Colonic mucosa (tissue), 4 donors: ENCODE measurements at places on chromosomes 4 and X.

GRCh38 chr4:147991543-147992283 lies 259.8 kb downstream of the ARHGAP10 start:
- no peak for DNase-seq

- no peak for DNase-seq
Measured at GRCh38 chrX:41313419-41313818, 20.5 kb upstream of the DDX3X start.

- DNase-seq, result no peak
Measured at GRCh38 chr4:2483237-2483636, 14.3 kb downstream of the RNF4 start.

GRCh38 chr4:30586850-30587249 lies 133.3 kb upstream of the PCDH7 start:
- no peak for DNase-seq

GRCh38 chr4:185695743-185696142 lies 116.3 kb downstream of the SORBS2 start:
- DNase-seq, result no peak

GRCh38 chrX:113629326-113629725 lies 788.7 kb upstream of the AMOT start:
- no peak for DNase-seq

DNA sequence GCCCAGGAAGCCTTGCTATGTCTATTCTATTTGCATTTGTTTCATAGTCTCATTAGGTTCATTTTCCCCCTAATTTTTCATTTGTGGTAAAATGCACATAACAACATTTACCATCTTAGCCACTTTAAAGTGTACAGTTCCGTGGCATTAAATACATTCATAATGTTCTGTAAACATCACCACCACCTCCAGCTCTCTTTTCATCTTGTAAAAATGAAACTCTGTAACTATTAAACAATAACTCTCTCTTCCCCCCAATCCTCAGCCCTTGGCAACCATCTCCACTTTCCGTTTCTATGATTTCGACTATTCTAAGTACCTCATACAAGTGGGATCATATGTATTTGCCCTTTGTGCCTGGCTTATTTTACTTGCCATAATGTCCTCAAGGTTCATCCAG lies 19.9 kb downstream of the ARHGEF38 start:
- no peak for DNase-seq

DNA sequence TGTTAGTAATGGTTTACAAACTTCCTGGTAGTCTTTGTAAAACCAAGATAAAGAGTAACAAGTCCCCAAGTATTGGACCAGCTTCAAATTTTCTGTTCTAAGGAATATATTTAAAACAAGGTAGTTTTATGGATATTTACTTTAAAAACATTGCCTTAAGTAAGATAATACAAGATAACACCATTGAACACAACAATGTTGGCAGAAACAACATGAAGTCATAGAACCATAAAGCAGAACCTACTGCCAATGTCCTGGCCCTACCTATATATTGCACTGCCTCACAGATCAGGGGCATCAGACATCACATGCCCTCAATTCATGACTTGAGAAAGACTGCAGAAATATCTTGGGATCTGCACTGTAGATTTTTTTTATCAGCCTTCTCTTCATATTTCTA lies 1176.2 kb downstream of the PCDH7 start:
- DNase-seq, result no peak

DNA sequence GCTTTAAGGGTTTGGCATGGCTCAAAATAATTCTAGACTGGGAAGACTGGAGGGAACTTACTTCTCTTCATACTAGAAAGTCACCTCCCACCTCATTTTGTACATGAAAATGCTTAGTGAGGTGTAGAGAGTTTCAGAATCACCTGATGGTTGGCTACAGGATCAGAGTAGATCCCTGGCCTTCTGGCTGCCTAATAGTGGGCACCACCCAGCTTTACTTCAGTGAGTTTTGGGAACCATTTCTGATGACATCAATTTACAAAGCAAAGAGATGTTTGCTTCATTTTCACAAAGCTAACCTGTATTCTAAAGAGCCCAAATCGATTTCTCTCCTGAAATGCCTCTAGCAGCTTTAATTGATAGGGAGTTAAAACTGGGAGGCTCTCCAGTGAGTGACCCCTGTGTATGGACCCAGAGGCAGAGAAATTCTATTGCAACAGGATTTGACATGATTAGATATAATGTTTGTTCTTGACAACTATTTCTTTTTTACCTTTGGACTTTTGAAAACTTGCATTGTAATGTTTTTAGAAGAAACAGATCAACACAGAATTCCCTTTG lies 180.5 kb downstream of the PTTG2 start:
- no peak for DNase-seq

DNA sequence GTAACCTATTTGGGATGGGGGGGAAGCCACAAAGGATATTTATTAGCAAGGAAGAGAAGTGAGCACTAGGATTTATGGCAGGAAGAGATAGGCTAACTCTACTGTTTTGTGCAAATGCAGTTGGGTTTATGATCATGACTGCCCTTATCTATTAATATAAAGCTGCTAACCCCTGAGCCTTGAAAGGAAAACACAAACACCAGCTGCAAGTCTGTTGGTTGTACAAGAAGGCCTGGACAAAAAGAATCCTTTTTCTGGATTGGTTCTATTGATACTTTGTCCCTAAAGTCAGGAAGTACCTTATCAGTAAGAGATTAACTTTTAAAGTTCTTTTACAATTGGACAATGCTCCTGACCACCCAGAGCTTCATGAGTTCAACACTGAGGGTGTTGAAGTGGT lies 188.8 kb downstream of the LRBA start:
- no peak for DNase-seq

- no peak for DNase-seq
Measured at GRCh38 chr4:169615467-169616106, 3.2 kb upstream of the NEK1 start.

- peak; percentile 75 for DNase-seq
Measured at GRCh38 chr4:52545099-52546069, 113.7 kb downstream of the USP46 start.

- DNase-seq, result no peak
Measured at GRCh38 chr4:176967586-176967985, 174.9 kb upstream of the VEGFC start.

- DNase-seq, result no peak
Measured at GRCh38 chrX:34565981-34566380, 91.1 kb downstream of the TMEM47 start.

- DNase-seq, result no peak
Measured at GRCh38 chr4:123606946-123607542, 210.4 kb downstream of the SPRY1 start.

DNA sequence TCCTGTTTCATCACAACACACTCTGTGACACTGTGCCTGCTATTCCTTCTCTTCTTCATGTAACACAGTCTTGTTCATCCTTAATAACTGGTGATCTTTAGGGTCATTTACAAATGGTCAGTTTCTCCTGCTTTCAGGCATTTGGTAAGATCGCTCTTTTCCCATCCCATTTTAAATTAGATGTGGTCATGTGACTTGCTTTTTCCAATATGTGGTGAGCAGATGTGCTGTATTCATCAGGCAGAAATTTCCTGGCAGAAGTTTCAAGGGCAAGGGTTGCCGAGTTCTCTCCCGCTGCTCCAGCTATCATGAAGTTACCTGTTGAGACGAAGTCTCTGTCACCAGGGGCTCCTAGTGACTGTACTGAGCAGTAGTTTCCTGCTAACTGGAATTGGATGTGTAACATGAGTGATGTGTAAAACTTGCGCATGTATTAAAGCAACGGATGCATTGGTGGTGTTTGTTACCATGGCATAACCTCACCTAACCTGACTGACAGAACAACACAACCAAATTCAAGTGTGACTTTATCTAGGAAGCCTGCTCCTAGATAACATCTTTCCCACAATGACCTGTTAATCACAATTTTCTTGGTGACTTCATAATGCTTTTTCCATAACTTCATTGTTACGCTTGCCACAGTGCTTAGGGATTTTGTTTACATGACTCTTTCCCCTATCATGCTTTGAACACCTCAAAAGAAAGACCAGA lies 29.5 kb upstream of the BMPR1B start:
- no peak for DNase-seq

DNA sequence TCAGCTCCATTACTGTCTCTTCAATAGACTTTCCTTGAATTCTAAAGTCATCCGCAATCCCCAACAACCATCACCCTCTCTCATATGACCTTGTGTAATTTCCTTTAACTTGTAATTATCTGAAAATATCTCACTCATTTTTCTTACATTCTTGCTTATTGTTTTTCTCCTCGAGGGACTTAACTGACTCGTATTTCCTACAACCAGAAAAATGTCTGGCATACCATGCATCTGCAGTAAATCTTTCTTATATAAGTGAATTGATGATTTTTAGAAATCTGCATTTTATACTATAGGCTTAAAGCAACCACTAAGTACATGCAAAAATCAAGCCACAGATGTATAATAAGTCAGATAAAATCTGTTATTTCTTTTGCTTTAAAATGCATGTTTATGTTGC lies 276.7 kb downstream of the UNC5C start:
- no peak for DNase-seq

DNA sequence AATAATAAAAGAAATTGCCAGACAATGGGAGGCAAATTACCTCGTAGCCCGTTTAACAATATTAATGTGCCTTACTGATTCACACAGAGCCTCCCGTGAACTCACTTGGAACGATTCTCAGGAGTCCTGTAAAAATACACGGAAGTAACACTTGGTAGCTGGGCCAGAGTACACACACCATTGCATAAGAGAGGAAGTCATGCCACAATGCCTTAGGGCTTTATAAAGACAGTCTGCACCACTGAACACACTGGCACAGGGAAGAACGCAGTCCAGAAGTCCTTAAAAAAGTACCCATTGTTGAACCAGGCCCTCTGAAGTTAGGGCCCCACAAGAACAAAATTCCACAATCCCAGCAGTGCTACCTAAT lies 15.1 kb downstream of the SLC2A9 start:
- DNase-seq, result peak; percentile 78

GRCh38 chr4:19844446-19844845 lies 407.3 kb upstream of the SLIT2 start:
- no peak for DNase-seq

GRCh38 chrX:154519389-154519788 lies 3.4 kb upstream of the FAM3A start:
- DNase-seq, result no peak

DNA sequence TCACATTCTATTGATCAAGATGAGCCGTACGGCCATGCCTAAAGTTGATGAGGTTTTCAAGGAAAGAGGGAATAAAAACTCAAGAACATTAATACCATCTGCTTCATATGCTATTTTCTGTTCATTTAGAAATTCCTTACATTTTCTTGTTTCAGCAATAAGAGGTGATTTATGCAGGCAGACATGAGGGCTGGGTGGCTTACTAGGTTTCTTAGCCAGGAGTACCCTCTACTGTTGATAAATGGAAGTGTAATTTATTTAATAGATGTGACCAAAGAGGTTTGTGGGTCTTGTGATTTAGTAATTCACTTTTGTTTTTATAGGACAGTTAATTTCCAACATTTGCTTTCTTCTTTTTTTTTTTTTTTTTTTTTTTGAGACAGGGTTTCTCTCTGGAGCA lies 6.4 kb upstream of the SMIM9 start:
- DNase-seq, result no peak

DNA sequence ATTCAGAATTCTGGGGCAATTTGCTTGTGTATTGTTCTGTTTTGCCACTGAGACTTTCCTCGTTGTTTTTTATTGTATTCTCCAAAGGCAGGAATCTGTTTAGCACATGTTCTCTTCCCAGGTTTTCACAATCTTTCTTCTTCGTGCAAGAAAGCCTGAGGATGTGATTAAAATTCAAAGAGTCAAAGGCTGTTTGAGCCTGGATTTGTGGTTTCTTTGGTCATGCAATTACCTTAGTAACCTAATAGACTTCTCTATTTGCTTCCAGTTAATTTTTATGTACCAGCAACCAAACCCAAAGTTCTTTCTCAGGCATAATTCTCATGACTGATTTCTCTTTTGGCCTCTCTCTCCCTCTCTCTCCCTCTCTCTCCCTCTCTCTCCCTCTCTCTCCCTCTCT lies 1420.1 kb upstream of the TENM3 start:
- DNase-seq, result no peak

DNA sequence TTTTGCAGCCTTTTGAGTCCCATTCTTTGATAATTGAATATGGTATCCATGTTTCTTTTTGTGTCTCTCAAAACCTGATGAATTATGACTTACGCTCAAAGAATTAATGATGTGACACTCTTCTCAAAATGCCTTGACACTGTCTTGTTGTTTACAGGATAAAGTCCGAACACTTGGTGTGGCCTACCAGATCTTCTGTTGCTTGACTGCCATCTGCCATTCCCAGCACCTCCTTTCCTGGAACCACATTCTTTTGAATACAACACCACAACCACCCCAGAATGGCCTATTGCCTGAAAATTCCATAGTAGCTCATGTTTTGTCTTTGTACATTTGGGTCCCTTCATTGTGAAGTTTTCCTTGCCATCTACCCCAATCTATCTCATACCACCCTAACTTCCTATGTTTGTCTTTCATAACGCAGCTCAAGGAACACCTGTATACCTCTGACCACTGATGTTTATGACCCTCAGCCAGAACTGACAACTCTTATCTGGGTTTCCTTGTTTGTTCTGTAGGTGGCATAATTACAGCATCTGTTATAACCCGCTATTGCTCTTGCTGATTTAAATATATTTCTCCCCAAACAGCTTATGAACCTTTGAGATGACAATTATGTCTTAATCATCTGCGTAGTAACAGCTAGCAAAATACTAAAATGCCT lies 991.3 kb downstream of the RAB28 start:
- peak; percentile 32 for DNase-seq

DNA sequence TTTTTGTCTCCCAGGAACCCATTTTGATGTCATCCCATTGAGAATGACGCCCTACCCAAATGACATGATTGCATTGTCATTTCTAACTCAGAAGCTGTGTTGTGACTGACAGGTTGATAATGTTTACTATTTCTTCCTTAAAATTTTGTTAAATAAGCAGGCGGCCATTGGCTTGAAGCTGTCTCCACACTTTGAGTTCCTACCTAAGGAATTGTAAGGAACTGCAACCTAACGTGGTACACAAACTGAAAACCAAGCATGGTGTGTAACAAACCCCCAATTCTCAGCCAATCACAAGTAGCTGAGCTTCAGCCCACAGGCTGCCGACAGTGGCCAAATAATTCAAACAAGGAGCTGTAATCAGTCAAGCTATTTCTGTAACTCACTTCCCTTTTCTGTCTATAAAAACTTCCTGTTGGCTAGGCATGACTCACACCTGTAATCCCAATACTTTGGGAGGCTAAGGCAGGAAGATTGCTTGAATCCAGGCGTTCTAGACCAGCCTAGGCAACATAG lies 2.9 kb upstream of the MND1 start:
- no peak for DNase-seq

DNA sequence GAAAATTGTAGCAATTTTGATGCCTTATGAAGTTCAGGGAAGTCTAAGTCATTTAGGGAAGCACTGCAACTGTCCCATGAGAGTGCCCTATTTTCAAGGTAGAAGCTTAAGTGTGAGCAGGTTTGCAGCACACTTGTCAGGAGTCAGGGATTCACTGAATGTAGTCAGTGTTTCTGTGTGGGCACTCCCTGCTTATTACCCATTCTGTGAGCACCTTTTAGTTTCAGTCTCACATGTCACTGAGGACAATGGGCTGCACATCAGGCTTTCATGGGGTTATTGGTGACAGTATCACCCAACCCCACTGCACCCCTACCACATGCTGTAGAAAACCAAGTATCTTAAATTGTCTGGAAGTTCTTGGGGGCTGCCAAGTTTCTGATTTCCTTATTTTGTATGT lies 2.9 kb upstream of the CCNG2 start:
- no peak for DNase-seq
